Activated gamma-delta T cell treated with anti-CD3 and anti-CD28 coated beads, Interleukin-2, amount 50 U/mL, for 16 hours (primary cell): ENCODE measurements at places on chromosomes 13 and 19.

DNA sequence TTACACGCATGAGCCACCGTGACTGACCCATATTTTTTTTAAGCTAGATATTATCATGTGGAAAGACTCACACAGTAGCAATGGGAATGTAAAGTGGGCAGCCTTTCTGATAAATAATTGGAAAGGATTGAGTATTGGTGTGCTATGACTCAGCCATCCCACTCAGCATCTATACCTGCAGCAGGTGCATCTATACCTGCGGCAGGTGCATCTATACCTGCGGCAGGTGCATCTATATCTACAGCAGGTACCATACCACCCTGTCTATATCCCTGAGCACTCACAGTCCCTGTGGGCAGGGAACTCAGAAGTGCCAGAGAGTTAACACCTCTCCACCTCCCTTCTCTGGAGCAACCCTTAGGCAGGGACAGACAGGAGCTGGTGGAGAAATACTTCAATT lies 5.2 kb upstream of the LRRC8E start:
- DNase-seq, result no peak

DNA sequence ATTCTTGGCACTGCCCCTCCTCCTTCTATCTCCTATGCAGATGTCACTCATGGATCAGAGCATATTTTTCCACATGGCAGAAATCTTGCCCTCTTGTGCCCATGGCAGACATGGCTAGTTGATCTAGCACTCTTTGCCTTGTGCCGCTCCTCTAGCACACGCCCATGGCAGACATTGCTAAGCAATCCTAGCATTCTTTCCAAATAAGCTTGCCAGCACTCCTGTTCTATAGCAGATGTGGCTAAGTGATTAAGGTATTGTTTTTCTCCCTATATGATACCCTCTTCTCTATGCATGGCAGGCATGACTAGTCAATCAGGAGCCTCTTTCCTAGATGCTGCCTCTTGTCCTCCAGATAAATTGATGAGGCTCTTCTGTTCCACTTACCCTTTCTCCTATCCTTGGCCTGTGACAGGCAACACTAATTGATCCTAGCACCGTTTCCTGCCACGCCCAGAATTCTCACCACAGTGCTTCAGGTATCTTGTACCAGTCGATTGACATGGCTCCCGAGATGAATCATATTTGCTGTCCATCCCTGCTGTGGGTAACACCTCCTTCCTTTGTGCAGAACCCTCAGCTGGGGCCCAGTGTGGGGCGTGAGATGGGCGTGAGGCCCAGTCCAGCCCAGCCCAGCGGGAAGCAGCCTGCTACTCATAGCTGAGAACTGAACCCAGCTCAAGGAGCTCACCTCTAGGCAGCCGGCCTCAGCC lies 26.9 kb downstream of the TMED1 start:
- no peak for DNase-seq

GRCh38 chr13:110403721-110404120 lies 96.6 kb downstream of the COL4A2 start:
- no peak for DNase-seq

DNA sequence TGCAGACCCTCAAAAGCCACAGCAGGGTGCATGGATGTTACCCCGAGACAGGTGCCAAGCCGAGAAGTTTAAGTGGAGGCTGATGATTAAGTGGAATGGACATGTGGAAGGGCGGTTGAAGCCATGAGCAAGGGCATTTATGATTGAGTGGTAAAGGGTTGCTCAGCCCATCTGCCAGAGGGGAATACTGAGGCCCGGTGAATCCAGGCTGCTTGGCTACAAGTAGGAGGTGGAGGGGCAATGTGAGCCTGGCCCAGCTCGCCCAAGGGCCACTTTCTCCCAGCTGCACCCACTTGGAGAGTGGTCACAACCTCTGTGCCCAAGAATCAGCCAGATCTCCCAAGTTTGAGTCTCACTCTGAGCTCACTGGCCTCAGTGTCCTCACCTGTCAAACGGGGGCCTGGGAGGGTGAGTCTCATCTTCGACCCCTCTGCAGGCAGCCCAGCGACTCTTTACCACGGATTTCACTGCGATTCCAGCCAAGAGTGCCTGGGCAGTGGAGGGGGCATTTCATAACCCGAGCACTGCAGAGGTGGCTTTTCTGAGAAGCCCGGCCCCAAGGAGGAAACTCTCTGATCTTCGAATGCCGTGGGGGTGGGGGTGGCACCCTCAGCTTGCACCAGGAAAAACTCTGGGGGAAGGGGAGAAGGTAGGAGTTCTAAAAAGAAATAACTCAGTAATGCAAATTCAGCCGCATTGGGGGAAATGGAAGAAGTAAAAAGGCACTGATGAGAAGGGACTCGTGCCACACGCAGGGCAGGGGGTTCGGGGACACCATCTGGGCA lies 62.9 kb upstream of the KLF2 start:
- DNase-seq, result no peak

- no peak for DNase-seq
Measured at GRCh38 chr19:15452111-15453047, 2.6 kb upstream of the WIZ start.

GRCh38 chr19:2302319-2303210 lies 5.4 kb downstream of the LINGO3 start:
- DNase-seq, result no peak

GRCh38 chr19:54949412-54949811 lies 2.1 kb upstream of the NLRP7 start:
- no peak for DNase-seq

GRCh38 chr13:86579662-86580061 lies 780.4 kb upstream of the SLITRK6 start:
- no peak for DNase-seq

GRCh38 chr19:31073485-31074198 lies 275.6 kb downstream of the TSHZ3 start:
- no peak for DNase-seq

DNA sequence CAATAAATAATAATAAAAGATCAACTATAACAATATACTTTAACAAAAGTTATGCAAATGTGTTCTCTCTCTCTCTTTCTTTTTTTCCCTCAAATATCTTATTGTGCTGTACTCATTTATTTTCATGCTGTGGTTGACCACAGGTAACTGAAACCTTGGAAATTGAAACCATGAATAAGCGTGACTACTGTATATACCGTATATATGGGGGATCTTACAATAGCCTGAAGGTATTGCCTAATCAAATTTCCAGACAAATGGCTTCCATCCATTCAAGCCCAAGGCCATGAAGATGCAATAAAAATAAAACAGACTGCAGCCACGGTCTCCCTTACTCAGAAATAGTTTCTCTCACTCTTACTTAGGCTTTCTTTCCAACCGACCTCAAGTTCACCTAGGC lies 98.3 kb downstream of the SLITRK6 start:
- no peak for DNase-seq

- DNase-seq, result no peak
Measured at GRCh38 chr13:28055357-28055756, 45.0 kb downstream of the FLT3 start.

DNA sequence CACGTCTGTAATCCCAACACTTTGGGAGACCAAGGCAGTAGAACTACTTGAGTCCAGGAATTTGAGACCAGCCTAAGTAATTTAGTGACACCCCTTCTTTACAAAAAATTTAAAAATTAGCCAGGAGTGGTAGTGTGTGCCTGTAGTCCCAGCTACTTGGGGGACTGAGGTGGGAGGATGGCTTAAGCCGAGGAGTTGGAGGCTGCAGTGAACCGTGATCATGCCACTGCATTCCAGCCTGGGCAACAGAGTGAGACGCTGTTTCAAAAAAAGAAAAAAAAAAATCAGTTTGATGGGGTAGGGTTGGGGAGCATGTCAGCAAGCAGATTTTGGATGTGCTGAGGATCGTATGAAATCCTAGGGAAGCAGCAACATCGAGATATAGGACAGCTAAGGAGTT lies 4.2 kb downstream of the CEACAM19 start:
- DNase-seq, result no peak

DNA sequence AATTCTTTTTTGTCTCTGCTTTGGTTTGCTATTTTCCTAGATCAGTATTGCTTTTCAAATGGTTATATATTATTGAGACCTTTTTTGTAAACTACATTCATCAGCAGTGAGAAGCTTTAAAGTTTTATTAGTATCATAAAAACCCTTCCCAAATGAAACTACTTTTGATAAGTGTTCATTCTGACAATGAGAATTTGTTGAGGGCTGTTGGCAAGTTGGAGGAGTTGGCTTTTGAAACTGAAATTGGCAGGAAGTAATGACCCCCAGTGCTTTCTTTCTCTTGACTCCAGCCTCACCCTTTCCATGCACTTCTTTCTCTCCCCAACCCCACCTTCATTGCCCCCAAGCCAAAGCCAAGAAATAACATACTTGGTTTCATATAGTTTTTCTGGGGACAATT lies 113.8 kb downstream of the ZIC5 start:
- DNase-seq, result no peak

DNA sequence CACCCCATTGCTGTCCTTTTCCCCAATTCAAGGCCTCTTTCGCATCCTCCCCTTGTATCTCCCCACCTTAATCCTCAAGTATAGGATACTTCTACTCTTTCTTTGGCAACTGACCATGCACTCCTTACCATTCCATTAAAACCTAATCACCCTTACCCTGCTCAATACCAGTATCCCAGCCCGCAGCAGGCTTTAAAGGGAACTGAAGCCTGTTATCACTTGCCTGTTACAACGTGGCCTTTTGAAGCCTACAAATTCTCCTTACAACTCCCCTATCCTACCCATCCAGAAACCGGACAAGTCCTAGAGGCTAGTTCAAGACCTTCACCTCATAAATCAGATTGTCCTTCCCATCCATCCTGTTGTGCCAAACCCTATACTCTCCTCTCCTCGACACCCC lies 16.2 kb upstream of the OR10H1 start:
- DNase-seq, result no peak

DNA sequence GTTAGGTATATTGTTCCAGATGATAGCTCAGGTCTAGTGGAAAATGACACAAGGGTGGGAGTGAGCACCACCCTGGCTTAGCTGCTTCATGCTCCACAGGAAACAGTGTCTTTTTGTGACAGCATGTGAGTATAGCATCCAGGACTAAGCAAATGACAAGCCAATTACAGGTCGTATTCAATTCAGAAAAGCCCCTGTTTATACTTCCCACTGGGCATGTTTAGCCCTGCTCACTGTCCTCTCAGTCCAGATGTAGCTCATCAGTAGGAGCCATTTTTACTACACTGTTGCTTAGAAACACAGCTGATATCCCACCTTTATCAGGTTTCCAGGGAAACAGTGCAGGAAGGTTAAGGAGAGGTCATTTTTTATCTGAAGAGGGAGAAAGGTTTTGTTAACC lies 8.0 kb downstream of the ABHD13 start:
- no peak for DNase-seq

DNA sequence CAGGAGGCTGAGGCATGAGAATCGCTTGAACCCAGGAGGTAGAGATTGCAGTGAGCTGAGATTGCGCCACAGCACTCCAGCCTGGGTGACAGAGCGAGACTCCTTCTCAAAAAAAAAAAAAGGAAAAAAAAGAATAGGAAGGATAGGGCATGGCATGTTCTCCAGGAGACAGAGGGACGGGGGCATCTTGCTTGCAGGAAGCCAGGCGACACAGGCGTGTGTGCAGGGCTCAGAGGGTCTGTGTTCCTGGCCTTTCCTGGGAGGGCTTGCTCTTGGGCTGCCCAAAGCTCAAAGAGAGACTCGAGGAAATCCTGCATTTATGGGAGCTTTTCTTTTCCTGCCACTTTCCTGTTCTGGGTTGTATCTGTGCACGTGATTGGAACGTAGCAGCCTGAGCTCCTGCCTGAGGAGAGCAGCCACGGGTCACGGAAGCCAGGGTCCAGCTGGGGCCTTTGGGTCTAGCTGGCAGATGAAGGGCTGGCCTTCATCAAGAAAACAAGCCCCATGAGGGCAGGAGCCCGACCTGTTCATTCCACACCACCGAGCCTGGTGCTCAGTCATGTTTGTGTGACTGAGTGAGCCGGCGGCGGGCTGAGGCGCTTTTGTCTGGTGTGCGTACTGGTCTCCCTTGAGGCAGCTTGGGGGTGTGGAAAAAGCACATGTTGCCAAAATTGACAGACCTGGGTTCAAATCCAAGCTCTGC lies 44.5 kb downstream of the CAPN12 start:
- DNase-seq, result no peak

DNA sequence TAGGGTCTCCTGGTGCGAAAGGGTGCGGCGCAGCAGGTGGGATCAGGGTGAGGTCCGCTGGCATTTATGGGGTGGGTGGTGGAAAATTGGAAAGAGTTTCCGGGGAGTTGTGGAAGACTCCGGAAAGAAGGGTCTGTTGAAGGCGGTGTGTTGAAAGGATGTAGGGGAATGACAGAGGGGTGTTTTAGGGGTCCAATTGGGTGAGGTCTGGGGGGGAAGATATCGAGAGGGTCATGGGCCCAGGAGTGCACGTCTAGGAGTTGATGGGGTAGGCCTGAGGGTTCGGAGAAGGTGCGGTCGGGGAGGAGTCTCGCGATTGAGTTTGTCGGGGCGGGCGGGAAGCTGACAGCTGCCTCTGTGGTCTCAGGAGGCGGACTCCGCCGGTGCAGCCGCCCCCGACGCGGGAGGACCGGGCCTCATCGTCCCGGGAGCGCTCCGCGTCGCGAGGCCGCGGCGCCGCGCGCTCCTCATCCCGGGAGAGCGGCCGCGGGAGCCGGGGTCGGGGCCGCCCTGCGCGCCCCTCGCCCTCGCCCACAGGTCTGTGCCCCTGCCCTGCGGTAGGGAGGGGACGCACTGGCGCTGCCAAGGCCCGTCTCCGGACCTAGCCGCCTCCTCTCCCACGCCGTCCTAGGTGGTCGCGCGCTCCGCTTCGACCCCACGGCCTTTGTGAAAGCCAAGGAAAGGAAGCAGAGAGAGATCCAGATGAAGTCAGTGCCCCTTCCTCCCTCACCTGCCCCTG lies 7.0 kb downstream of the PGLYRP1 start:
- DNase-seq, result no peak

DNA sequence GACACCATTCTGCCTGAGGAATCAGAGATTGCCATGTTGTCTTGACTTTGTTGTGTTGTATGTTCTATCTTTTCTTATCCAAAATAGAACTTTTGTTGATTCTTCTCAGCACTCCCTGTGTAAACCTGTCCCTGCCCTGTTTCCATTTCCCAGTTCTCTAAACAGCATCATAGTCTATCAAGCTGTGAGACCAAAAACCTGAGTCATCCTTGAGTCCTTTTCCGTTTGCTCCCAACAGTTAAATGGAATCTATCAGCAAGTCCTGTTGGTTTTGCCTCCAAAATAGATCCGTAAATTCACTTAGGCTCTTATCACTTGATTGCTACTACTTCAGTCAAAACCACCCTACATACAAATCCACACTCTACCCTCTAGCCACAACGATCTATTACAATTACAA lies 667.1 kb downstream of the PCDH9 start:
- DNase-seq, result no peak
